EL (cell line): ENCODE measurements at places on chromosomes 12 and 14.
A peak's percentile ranks its signal among the peaks of the same experiment; 100 is the strongest.

- DNase-seq = no peak
Measured at GRCh38 chr14:105878125-105878524, 351.7 kb downstream of the TMEM121 start.

GRCh38 chr14:101058571-101058970 is 155.0 kb upstream of the RTL1 start:
- DNase-seq = peak; percentile 30

GRCh38 chr14:32940711-32941667 is 2.3 kb downstream of the NPAS3 start:
- DNase-seq = no peak

DNA sequence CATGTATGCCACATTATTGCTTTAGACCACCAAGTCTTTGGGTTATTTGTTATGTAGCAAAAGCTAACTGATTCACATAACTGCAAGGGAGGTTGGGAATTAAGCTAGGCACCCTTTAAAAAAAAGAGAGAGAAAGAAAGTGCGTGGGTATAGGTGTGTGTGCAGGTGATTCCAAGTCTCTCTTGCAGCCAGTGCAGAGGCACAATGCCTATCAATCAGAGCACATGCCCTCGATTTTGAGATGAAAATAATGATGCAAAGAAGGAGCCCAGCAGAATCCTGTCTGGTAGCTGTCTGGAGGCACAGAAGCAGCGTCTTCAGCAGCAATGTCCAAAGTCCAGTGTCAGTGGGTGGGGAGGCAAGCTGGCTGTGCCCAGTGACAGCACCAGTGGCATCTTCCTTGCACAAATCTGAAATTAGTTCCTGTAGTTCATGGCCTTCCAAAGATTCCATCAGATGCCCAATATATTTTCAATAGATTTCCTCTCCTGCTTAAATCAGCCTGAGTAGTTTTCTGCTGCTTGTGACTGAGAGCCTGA is 62.4 kb upstream of the TBPL2 start:
- DNase-seq = no peak

- DNase-seq = no peak
Measured at GRCh38 chr14:23512156-23512555, 39.4 kb downstream of the ZFHX2 start.

DNA sequence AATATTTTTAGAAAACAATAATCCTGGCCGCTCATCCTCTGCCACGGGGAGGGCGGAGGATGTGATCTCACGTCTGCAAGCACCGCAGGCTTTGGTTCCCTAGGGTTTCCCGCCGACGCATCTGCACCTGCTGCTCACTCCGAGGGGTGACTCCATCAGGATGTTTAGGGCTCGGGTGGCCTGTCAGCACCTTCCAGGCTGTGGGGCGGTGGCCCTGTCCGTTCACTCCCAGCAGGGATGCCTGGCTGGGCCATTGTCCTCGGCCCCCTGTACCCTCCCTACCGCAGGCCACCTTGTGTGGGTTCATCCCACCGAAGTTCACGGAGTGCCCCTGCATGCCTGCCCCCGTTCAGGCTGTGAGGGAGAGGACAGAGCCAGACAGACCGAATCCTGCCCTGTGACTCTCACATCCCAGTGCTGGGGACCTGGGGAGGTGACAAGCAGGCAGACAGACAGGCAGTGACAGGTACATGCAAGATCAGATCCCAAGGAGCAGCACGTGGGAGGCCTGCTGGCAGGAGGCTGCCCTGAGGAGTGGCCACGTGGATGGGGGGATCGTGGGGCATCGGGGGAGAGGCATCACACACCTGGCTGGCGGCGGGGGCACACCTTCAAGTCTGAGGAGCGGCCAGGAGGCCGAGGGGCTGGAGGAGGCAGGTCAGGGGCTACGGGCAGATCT is 112.6 kb downstream of the ADGRD1 start:
- DNase-seq = no peak

DNA sequence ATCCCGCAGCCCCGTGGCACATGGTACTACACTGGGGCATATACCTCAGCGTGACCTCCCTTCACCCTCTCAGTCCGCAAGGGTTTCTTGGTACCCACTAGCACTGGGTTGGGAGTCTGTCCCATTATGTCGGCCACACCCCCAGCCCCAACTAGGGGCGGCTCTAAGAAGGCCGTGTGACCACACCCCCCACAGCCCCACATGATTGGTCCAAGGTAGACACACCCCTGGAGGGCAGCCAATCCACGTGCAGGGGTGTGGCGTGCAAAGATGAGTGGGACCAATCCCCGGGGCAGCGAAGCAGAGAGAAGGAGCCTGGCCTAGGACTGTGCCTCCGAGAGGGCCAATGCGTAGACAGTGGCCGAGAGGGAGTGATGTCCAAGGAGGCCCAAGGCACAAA is 34.6 kb upstream of the BEGAIN start:
- no peak for DNase-seq

DNA sequence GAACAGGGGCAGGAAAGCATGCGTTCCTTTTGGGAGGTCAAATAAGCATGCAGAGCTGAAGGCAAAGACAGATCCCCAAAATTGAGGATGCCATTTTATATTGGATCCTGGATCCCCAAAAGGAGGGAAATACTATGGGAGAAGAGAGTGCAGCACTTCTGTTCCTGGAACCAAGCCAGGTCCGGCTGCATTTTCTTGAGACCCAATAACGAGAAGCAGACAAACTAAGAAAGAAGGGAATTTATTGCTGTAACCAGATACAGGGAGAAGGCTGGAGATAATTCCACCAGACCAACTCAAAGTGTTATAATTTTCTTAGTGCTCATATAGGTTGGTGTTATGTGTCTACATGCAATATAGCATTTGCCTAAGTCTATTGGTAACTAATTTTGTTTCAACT is 60.8 kb downstream of the PDE6H start:
- no peak for DNase-seq

DNA sequence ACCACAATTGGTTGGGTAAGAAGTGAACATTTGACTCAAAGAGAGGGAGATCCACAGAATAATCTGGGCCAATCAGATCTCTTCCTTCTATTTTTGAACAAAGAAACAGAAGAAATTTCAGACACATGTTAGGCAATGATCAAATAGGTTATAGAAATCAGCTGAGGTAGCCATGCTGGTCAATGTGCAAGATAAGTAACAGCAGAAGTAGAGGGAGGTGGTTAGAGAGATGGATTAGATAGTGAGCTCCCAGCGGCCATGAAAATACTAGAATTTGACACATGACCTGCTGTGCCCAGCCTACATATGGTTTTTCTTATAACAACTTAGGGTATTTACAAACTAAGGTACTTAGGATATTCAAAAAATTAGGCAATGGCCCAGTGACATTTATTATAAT is 230.9 kb upstream of the ARID2 start:
- no peak for DNase-seq

- no peak for DNase-seq
Measured at GRCh38 chr12:103503546-103504480, 8.0 kb upstream of the C12orf42 start.

DNA sequence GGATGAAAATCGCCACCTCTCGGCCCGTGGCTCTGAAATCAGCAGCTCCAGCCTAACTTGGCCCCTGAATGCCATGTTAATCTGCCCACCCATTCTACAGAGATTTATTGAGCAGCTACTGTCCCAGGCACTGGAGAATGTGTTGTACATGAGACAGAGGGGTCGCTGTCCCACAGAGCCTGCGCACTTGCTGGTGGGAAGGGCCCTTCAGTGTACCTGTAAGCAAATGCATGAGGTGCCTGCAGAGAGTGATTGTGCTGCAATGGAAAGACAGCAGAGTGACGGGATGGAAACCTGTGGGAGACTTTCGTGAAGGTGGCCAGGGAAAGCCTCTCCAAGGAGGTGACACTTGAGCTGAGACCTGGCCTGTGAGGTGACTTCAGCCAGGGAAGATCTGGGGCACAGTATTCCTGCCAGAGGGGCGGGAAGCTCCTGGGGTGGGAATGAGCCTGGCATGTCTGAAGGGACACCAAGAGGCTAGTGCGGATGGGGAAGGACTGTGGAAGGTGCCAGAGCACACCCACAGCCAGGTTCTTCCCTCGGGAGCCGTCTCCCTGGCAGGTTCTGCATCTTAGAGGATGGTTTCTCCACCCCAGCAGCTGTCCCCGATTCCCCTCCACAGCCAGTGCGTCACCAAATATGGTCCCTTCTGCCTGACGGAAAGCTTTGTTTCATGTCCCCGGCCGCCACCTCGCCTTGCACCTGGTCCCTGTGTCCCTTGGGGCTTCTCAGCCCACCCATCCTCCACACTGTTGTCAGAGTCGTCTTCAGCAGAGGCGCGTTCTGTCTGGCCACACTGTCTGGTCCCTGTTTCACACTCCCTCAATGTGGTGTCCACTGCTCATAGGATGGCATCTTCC is 8.7 kb downstream of the SMIM41 start:
- no peak for DNase-seq

- DNase-seq = no peak
Measured at GRCh38 chr14:36655571-36655962, 6.1 kb upstream of the PAX9 start.

DNA sequence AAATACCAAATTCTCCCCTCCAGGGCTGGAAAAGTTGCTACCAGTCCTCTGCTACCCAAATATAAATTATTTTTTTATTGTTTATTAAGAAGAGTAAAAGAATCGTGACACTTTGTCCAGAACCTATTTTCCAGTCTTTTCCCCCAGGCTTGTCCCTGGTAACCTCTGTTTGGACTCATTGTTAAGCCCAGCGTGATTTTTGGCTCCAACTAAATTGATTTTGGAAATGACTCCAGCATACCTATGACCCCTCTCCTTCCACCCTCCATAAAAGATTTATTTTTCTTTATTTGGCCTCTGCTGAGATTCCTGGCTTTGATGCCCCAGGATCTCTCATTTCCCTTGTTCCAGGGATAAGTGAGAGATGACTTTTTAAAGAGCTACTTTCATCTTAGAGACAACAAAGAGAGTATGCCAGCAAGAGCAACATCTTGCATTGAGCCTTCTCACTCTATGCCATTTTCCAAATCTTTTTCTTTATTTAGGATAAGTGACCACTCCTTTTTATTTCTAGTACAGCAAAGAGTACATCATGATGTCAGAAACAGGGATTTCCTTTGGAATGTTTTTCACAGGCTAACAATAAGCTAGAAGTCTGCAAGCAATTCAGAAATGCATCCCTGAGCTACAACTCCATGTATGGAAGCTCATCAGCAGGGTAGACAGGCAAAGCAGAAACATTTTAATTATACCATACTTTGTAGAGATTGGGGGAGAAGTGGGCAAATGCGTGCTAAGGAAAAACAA is 75.8 kb downstream of the DAD1 start:
- DNase-seq = no peak

- DNase-seq = no peak
Measured at GRCh38 chr14:30849983-30850382, 24.4 kb upstream of the COCH start.

- peak; percentile 75 for DNase-seq
Measured at GRCh38 chr14:62015945-62016344, 253.7 kb downstream of the SNAPC1 start.

DNA sequence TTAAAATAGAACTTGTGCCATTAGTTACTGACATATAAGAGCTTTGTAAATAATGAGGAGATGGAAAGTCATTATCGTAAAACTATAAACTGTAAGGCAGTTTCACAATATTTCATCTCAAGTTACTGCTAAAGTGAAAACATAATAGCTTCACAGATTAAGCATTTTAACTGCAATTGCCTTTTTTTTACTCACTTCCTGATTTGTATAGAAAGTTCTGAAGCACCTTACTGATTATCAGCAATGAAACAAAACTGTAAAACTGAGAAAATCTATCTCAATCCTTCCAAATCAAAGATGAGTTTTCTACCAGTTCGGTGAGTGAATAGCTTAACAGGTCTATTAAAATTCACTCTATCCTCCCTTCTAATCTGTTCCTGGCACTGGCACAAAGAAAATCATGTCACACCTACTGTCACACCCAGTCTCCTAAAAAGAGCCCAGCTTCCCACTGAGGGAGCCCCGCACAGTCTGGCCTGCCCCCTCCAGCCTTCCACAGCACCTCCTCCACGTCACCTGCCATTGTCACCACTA is 161.4 kb upstream of the ABCD2 start:
- DNase-seq = no peak

- peak; percentile 71 for DNase-seq
Measured at GRCh38 chr12:110531741-110532333, 29.7 kb downstream of the RAD9B start.

- no peak for DNase-seq
Measured at GRCh38 chr12:62801796-62802195, 133.2 kb downstream of the PPM1H start.

DNA sequence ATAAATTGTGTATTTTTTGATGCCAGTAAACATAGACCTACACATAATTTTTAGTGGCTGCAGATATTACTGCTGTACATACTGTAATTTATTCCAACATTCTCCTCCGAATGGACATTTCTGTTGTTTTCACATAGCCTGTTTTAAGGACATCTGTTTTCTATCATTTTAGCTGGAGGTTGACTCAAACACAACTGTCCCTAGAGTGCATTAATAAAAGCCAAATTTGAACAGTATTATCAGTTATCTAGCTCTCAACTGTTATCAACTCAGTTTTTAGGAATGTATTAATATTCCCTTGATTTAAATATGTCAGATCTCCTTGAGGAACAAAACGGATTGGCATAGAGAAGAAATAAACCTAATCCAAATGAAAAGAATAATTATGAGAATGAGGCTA is 17.2 kb upstream of the PIWIL1 start:
- DNase-seq = no peak

GRCh38 chr14:86756521-86757190 is 1226.7 kb downstream of the FLRT2 start:
- DNase-seq = no peak

DNA sequence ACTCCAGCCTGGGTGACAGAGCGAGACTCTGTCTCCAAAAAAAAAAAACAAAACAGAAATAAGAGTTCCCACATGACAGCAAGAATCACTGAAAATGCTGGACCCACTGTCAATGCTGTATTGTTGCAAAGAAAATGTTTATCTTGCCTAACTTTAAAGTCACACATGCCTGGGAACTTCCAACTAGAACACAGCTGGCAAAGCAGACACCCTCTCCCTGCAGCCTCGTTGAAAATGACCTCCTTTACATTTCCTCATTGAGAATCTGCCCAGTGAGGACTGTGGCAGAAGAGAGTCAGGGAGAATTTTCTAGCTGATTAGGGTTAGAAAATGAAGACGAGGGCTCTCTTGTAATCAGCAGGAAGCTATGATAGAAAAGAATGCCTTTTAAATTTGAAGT is 42.8 kb upstream of the TCL1A start:
- DNase-seq = no peak

- DNase-seq = no peak
Measured at GRCh38 chr14:40986655-40987054, 620.0 kb upstream of the LRFN5 start.

- peak; percentile 39 for DNase-seq
Measured at GRCh38 chr12:6863586-6864321, 3.6 kb upstream of the TPI1 start.
